ENCODE measurements at places on chromosomes 2 and 18.

DNA sequence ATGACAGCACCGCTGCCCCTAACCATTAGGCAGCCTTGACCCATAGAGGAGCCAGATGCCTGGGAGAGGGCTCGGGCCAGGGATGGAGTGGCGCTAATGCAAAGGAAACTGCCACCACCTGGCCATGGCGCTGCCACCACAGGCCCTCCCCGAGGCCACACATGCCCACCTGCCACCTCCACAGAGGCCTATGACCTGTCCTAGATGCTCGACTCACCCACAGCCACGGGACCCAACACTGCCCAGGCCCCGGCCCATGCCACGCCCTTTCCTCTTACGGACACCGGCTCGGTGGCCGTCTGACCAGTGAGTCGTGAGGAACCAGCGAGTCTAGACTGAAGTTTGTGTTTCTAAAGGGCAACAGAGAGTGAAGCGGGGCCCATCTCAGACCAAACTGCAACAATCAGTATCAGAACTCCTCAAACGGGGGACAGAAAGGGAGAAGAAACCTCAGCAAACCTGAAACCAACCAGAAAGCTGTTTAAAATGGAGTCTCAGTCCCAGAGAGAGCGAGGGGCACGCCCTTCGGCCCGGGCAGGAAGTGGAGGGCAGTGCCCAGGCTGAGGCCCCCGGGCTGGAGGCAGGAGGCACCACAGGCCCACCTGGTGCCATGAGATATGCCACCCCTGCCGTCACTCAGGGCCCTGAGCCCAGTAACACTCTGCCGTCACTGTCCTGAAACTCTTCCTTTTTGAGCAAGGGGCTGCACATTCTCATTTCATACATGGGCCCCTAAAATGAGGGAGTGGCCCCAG is 711 bp downstream of the GPR17 start:
- no peak for DNase-seq

DNA sequence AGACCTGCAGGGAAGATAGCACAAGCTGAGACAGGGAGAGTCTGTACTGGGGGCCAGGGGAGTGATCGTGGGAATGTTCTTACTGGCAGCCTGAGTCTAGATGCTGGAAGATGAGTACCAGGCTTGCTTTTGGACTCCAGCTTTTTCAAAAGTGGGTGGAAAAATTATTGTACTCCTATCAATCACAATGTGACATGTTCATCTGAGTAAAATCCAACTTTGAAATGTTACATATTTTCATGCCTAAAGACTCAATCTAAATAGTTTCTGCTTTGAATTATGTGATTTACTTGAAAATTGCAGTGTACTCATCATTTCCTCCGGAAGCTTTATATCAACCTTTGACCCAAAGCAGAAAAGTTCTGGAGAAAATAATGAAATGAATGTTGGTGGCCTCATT is 49.7 kb upstream of the ST3GAL5 start:
- DNase-seq, result no peak

DNA sequence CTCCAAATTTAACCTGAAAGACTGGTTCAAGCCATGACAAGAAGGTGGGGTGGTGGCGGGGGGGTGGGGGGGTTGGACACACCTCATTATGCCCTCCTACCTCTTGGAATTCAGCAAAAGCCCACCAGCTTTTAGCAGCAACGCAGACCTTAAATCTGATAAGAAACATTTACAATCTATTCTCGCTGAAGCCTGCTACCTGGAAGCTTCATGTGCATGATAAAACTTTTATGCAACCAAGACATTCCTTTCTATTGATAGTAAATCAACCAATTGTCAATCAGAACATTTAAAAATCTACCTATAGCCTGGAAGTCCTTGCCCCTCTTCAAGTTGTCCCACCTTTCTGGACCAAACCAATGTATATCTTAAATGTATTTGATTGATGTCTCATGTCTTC is 113.6 kb upstream of the FAM98A start:
- no peak for DNase-seq

DNA sequence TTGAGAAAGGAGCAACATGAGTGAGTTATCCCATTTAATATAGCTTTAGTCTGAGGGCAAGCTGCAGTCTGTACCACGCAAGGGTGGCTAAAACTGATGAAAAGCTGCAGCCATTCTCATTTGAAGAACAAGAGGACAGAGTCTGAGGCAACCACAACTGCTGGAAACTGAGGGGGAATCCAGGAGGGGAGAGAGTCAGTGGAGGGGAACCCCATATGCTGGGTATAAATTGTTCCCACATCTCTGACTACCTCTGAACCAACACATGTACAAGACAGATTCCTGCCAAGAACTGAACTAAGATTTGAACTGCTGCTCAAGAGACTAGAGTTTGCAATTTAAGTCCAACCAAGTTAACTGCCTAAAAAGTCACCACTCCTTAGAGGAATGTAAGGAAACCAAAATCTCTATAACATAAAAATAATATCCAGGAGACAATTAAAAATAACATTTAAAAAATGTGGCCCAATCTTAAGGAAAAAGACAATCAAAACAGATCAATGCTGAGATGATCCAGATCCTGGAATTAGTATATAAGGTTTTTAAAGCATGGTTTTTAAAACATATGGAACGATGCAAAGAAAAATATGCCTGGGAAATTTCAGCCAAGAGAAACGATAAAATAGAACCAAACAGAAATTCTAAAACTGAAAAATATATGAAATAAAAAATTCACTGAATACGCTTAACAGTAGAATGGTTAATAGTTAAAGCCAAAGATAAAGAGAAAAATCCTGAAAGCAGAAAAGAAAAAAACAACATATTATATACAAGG is 11.2 kb downstream of the CWC22 start:
- DNase-seq, result no peak

DNA sequence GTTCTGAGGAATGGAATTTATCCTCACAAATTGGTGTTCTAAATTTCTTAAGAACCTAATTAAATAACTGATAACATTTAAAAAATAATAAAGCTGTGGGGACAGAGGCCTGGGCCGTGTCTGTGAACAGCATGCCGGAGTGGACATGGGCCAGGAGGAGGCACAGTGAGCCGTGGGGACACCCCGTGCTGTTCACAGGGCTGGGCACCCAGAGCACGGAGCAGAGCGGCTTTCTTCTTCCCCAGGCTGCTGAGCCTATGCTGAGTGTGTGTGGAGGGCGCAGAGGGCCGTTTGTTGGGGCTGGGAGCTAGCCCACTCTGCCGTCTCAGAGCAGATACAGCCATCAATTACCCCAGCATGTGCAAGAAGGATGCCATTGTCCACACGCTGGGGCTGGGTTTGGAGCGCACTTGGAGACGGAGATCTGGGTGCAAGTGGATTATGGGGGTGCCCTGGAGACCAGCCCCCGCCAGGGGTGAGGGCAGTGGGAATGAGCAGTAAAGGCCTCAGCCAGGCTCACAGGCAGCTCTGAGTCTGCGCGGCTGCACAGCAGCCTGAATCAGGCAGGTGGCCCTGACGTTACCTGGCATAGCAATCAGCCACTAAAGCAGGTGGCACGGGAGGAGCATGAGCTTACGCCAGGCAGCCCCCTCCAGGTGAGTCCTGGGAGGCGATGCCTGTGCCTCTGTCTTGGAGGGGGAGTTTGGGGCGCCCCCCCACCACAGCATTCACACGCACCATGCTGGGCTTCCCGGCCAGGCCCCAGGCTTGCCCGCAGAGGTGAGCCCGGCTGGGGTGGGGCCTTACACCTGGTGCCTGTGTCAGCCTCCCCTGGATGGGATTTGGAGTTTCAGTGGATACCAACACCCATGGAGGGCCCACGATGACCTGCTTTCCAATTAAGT is 52.1 kb upstream of the SLC66A3 start:
- no peak for DNase-seq

- DNase-seq, result no peak
Measured at GRCh38 chr18:48412339-48412929, 3.3 kb upstream of the ZBTB7C start.

GRCh38 chr2:210480079-210480478 is 3.5 kb upstream of the LANCL1 start:
- no peak for DNase-seq

- DNase-seq, result peak; percentile 39
Measured at GRCh38 chr2:27051902-27052645, 606 bp downstream of the AGBL5 start.

DNA sequence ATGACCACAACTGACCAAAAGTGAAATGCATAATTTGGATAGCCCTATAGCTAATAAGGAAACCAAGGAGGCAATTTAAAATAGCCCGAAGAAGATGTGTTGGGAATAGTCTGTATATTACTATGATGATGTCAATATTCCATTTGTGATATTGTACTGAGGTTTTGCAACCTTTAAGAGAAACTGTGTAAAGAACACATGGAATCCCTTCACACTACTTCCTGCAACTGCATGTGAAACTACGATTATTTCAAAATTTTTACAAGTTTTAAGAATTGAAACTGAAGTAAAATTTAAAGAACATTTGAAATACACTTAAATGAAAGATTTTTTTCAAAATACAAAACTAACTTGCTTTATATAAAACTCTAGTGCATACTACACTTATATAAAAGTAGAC is 504.3 kb upstream of the ID2 start:
- DNase-seq, result no peak

DNA sequence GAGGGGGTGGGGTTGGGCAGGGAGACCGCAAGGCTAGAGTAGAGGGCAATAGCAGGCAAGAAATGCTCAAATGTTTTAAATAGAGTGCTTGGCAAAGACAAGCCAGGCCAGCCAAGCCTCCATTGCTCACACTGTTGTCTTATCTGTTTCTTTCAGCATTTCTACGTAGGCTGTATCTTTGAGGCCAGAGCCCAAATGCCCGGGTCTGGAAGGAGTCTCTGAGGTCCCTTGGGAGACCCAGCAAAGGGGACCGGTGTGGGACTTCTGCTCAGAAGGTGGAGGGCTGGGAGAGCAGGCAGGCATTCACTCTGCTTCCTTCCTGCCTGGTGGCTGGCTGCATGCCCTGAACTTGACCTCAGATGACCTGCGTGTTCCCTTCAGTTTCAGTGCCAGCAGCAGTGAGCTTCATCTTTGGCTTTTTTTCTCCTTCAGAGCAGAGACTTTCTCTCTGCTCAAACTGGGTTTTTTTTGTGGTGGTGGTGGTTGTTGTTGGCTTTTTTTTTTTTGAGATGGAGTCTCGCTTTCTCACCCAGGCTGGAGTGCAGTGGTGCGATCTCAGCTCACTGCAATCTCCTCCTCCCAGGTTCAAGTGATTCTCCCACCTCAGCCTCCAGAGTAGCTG is 13.7 kb upstream of the TET3 start:
- DNase-seq, result no peak

GRCh38 chr2:109648041-109648527 is 33.9 kb downstream of the SOWAHC start:
- no peak for DNase-seq

DNA sequence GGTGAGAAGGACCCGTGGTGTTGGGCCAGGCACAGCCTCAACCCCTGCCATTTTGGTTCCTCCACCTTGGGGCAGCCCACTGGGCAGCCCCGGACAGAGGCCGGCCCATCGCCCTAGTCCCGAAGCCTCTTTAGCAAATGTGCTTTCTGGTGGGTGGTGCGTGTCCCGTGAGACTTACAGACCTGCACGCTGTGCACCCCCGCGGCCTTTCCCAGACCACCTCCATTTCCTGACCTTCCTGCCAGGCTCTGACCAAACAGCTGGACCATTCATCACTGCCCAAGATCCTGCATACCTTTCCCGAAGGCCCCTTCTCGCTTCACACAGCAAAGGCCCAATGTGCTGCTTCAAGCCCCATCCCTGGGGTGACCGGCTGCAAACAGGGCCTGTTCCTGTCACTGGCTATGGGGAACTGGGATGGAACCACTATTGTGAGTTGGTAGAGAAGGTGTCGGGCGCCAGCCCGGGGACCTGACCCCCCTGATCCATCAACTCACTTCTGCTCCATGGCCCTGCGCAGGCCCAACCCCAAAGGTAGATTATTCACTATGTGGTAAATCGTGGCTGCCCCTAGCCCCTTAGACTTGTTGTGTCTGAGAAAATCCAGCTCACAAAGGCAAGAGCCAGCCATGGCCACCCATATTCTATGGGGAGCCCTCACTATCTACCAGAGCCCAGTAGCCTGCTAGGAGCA is 341.0 kb downstream of the EIPR1 start:
- no peak for DNase-seq

- no peak for DNase-seq
Measured at GRCh38 chr18:67117804-67118203, 398.7 kb downstream of the DSEL start.

DNA sequence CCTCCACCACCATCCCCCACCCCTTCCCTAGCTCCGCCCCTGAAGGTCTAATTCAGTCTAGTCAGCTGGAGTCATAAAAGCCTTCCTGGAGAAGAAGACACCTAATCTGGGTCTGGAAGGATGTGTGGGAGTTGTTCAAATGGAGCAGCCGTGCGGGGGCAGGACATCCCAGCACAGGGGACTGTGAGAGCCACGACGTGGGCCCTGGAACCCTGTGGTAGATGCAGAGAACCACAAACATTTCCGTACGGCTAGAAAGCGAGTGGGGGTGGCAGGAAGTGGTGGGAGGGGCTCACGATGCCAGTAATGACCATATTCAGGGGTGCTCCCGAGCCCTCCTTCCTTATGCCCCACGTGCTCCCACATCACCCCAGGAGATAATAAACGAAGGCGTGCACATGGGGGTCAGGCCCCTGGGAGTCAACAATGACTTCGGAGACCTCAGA is 20.9 kb upstream of the COL6A3 start:
- DNase-seq, result peak; percentile 91

DNA sequence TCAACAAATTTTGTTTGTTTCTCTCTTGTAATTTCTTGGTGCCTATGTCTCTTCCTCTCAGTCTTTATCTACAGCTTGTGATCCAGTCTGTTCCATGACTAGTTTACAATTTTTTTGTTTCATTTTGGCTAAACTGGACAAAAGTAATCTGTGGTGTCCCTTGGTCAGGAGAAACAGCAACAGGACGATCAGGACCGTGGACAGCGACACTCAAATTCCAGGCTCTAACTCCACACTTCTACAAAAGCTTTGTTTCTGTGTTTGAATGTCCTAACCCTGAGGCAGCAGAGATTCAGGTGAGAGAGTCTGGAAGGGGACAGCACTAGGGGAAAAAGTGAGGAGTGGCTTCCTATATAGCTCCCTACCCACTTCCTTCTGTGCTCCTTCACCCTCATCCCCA is 593.3 kb upstream of the FANCL start:
- DNase-seq, result no peak

Measured in activated CD4-positive, alpha-beta T cell treated with anti-CD3 and anti-CD28 coated beads for 4 hours (primary cell).